ENCODE measurements at places on chromosomes 11 and 22.

- no peak for DNase-seq
These were observed 95.0 kb upstream of the KCNA4 start for GRCh38 chr11:30111786-30112185.

DNA sequence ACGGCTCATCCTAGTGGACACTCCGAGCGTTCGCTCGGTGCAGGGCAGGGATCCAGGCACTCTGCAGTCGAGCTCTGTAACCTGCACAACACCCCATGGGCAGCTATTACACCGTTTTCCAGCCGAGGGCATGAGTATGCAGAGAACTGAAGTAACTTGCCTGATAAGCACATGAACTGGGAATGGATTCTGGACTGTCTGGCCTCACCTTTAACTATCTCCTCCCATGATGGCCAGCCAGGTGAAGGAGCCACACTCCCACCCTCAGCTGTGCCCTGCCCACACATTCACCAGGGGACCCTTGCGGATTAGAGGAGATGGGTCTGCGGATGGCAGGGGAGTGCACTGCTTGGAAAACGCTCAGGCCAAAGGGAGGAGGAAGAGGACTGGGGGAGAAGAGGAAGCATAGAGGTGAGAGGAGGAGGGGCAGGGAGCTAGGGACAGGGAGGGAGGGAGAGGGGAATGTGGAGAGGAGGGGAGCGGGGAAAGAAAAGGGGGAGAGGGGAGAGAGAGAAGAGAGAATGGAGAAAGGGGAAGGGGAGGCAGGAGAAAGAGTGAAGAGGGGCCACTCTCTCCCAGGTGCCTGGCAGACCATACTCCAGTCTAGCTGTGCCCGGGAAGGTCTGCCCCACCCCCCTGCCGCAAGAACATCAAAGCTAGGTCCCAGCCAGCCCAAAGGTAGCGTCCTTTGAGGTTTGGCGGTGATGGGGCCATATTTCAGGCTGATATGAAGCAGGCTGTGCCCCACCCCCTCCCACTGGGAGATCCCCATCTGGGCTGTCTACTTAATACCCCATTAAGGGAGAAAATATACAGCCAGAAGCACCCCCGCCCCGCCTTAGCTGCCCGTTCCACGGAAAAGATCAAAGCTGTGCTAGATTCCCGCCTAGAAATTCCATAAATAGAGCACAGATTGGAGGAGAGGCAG, 33.2 kb upstream of the TCF20 start:
- DNase-seq, result no peak

GRCh38 chr22:37546437-37547250, 13.6 kb upstream of the CDC42EP1 start:
- DNase-seq, result no peak

GRCh38 chr11:77592727-77593126, 3.0 kb downstream of the AQP11 start:
- no peak for DNase-seq

DNA sequence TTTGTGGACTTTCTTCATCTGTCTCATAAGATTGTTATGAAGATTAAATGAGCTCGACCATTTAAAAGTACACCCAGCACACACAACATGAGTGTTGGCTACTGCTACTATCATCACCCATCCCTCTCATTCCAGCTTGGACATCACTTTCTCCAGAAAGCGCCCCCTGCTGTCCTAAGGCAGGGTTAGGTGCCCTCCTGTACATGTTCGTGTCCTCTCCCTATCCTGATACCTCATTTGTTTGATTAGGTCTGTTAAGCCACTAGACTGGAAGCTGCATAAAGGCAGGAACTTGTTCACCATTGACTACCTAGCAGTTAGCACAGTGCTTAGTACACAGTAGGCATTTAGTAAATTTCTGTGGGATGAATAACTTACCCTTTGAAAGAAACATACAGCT, 85.5 kb downstream of the ENTHD1 start:
- DNase-seq, result no peak

DNA sequence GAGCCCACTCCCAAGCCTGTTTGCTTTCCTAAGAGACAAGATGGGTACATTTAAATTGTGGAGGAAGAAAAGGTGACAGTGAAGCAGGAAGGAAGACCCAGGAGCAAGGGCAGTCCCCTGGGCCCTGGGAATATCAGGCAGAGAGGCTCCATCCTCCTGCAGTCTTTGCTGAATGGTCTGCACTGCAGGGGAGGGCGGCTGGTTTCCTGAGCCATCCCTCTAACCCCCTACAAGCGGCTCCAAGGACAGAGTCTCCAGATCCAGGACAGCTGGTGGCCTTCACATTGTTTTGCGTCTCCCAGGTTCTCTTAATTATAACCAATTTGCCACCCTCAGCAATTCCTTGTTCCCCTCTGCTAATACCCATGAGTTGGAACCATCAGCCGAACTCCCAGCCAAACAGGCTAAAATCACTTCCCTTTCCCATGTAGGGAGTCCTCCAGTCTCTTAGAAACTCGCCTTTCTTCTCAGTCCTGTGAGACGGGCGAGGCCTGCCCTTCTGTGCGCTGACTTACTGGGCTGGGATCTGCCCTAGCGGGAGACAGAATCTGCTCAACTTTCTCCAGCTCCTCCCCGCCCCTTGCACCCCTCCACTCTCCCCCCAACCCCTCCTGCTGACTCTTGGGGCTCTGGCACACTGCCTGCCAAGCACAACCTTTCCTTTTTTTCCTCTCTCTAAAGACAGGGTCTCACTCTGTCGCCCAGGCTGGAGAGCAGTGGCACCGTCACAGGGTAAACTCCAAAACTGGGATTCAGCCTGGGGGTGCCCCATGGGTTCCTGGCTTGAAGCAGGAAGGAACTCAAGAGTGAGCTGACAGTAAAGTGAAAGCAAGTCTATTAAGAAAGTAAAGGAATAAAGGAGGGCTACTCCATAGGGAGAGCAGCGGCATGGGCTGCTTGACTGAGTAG, 53.4 kb upstream of the EMID1 start:
- no peak for DNase-seq

- DNase-seq, result no peak
These were observed 5.7 kb downstream of the AMPD3 start for GRCh38 chr11:10460611-10461275.

GRCh38 chr11:117769533-117769932, 27.5 kb downstream of the DSCAML1 start:
- DNase-seq, result no peak
